Ecto neural progenitor cell (in vitro differentiated cells): ENCODE measurements at places on chromosomes 1 and 21.

DNA sequence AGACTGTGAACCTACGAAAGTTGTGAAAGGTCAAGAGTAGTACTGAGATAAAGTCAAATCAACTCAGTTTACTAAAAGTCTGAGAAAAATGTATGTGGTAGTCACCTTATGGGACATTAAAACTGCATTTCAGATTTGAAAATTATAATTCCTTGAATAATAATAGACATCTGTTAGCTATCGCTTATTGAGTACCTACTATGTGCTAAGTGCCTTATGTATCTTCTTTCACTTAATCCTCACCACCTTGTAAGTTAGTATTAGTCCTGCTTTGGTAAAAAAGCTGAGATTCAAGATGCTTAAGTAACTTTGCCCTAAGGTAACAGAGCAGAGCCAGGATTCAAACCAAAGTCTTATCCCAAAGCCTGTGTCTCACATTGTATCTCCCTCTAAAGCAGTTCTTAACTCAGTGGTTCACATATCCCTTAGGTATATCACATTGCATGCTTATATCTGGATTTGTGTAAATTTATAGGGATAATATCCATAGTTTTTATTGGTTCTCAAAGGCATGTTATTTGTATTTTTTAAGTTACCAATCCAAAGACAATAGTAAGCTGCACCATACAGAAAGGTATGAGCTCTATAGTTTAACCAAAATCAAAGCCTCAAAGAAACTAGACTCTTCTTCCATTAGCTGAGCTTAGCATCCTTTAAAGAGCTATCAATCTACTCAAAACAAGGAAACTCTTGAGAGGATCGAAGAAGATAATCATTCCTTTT lies 865 bp downstream of the PIGC start:
- DNase-seq, result no peak

DNA sequence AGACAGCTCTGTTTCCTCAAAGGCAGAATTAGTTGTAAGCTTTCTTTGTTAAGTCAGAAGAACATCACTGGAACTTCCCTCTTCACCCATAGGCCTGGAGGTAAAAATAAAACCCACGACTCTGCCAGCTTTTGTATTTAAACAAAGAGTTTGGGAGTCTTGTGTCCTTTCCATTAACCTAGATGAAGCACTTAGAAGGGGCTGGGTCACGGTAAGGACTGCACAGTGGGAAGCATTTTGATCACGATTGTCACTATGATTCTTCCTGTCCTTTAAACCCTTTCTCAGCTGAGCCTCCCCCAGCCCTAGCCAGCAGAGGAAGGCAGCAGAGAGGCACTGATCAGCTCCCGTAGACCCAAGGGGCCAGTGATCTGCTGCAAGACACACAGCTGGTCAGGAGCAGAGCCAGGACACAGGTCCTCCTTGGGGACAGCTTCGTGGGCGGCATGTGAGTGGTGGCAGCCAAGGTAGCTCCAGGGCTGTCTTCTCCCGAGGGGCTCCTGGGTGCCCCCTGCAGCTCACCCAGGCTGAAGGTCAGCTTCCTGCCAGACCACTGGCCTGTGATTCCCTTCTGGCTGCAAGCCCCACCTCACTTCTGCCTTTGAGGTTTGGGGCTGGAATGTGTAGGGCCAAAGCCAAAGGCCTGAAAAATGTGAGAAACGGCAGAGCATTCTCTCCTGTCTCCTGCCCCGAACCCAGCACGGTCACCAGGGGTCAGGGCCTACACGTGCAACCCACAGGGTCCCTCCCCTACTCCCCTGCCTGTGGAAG lies 4.0 kb upstream of the LAPTM5 start:
- DNase-seq, result no peak

- DNase-seq, result no peak
Observed at GRCh38 chr1:234972411-234973191, 156.0 kb downstream of the TOMM20 start.

DNA sequence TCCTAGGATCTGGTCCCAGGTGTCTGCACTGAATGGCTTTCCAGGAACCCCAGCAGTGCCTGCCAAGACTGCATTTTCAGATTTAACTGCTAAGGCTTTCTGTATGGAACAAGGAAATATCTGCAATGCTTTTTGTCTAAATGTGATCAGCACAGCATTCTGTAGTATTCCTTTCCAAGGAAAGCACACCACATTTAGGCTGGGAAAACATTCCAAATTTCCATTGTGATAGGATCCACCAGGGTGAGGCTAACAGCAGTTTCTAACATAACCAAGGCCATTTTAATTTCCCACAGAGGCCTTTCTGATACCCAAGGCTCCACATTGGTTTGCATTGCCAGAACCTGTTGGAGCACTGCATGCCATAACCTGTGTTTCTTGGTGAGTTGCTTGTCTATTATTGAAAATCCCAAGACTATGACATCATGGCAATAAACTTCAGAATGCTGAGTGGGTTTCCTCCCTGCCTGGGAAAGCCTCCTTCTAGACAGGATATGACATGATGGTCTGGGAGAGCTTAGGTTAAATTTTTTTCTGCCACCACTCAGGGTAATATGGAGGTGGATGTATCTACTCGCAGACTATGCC lies 23.3 kb upstream of the PTGFRN start:
- DNase-seq, result no peak

DNA sequence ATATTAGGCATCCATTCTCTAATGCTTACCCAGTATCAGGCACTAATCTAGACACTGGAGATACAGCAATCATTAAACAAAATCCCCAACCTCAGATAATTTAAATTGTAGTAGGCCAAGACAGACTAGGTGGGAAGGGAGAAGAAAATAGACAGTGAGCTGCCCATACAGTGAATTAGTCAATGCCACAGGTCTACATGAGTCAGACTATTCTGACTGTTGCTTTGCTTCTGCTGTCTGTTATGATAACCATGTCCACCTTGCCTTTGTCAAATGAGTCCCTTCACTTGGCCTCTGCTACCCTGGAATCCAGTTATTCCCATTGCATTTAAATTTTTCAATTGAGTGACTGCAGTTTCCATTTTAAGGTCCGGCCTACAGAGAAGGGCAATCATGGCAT lies 59.5 kb downstream of the PIK3R3 start:
- DNase-seq, result no peak

DNA sequence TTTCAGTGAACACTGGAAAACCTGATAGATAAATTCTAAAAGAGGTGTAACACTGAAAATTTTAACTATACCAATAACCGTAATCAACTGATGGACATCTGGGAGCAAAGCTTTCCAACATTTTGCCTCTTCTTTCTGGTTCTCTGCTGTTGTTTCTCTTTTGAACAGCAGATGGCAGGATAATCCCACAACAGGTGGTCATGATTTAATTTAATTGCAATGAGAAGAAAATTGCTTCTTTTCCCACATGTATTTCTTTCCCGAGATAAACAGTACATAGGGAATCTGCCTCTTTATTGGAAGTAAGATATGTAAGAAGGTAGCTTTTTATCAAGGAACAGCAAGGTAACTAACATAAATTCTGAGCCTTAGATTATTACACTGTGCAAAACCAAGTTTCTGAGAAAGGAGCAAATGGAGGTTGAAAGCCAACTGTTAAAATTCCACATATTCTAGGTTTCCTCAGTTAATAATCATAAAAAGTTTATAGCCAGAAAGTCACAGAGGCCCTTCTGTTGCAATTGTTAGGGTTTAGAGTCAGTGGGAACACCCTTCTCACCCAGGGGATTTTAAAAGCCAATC lies 72.9 kb downstream of the RPS6KA1 start:
- DNase-seq, result no peak

- DNase-seq, result no peak
Observed at GRCh38 chr1:231274119-231274825, 33.3 kb downstream of the GNPAT start.
